ENCODE measurements at places on chromosomes 12 and 14.

DNA sequence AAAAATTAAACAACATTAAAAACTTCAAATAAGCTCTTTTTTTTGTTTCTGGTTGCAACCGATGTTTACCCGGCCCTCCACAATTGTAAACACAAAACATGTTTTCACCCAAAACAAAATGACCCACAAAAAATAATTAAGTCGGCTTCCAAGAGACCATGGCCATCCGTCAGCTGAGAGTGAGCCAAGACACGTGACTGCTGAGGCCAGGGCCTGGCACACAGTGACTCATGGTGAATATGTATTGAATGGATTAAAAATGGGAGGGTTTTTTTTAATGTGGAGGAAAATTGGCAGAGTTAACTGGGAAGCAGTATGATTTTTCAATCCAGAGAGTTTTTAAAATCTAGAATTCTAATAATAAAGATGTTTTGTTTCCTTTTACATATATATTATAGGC is 13.8 kb upstream of the CPNE8 start:
- H3K27me3 ChIP-seq = no peaks in the 10 kb centered on the region
- no peak overlapping the region for H3K4me3 ChIP-seq
- no peak overlapping the region for H3K27ac ChIP-seq
- no peaks in the 10 kb centered on the region for H3K36me3 ChIP-seq

DNA sequence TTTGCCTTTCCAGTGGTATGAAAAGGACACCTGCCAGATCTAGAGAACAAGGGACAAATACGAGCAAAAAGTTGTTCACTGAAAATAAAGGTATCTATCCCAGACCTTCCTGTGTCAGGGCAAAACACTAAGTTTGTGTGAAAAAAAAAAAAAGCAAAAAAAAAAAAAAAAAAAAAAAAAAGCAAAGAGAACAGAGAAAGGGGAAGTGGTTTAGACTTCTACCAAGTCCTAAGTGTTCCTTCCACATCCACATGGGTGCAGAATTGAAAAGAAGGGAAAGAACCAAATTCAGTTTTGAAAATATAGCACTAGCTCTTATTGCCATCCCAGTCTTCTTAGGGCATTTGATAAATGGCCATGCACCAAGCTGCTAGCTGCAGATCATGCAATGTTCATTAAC is 41.7 kb downstream of the ZCRB1 start:
- DNase-seq = no peak
- H3K4me3 ChIP-seq = no peak overlapping the region
- no peaks in the 10 kb centered on the region for H3K27me3 ChIP-seq
- H3K27ac ChIP-seq = no peak overlapping the region

GRCh38 chr14:24130717-24131548 is 474 bp downstream of the FITM1 start:
- no peaks in the 10 kb centered on the region for H3K27me3 ChIP-seq
- H3K27ac ChIP-seq = peak overlapping the region; percentile 58
- H3K36me3 ChIP-seq = no peaks in the 10 kb centered on the region
- H3K4me1 ChIP-seq = peaks cover 21% of the 10 kb centered on the region
- peak; percentile 13 for DNase-seq

DNA sequence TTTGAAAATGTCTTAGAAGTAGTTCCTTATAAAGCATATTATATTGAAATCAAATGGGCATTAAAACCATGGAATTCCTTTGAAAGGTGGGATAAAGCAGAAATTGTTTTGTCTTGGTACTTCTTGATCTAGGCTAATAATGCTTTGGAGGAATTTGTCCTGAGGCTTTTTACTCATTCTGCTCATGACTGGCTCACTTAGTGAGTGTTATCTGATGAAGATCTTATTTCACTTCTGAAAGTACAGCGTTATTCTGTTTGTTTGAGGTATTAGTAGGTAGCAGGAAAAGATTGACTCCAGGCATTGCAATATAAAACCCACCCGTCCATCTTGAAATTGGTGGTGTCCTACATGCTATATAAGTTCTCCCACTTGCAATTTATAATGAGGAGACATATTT is 5.5 kb downstream of the C12orf71 start:
- H3K4me3 ChIP-seq = no peak overlapping the region

DNA sequence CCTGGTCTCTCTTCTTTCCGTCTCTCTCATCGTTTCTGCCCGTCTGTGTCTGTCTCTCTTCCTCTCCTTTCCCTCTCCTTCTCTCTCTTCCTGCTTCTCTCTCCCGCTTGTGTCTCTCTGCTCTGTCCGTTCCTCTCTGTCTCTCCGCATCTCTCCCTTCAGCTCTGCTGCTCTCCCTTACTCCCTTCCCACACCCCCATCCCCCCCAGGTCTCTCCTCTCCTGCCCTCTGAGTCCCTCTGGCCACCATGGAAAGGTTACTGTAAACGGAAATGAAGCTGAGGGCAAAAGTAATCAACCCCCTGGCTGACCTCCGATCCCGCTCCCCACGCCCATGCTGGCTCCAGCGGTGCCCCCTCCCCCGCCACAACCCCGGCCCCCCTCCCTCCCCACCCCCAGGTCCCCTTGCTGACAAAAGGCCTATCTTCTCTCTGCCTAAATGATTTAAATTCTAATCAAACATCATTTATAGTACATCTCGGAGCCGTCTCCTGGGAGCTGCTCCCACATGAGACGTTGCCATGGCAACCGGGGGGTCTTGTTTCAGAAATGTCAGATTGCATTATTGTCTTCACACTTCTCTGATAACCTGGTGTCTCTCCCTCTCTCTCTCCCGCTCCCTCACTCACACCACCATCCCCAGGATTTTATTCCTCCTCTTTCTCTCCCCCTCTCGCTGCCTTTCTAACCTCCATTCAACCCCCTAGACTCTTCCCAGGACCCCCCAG is 203.8 kb downstream of the RBM19 start:
- H3K4me1 ChIP-seq = no peaks in the 10 kb centered on the region
- H3K27me3 ChIP-seq = peaks cover 5% of the 10 kb centered on the region
- no peaks in the 10 kb centered on the region for H3K36me3 ChIP-seq
- no peak overlapping the region for H3K27ac ChIP-seq
- no peak for DNase-seq

- no peak for DNase-seq
- H3K4me1 ChIP-seq = no peaks in the 10 kb centered on the region
- H3K27me3 ChIP-seq = no peaks in the 10 kb centered on the region
- H3K4me3 ChIP-seq = no peak overlapping the region
Observed at GRCh38 chr14:52279408-52279807, 11.9 kb downstream of the PTGDR start.

All from kidney (tissue), 22 donors.